Effector memory CD8-positive, alpha-beta T cell (primary cell): ENCODE measurements at places on chromosomes 4 and X.

- no peaks in the 10 kb centered on the region for H3K36me3 ChIP-seq
- H3K27ac ChIP-seq, result no peak overlapping the region
- H3K27me3 ChIP-seq, result no peaks in the 10 kb centered on the region
- DNase-seq, result no peak
- no peak overlapping the region for H3K4me3 ChIP-seq
Observed at GRCh38 chr4:134935320-134935719, 733.7 kb upstream of the PABPC4L start.

DNA sequence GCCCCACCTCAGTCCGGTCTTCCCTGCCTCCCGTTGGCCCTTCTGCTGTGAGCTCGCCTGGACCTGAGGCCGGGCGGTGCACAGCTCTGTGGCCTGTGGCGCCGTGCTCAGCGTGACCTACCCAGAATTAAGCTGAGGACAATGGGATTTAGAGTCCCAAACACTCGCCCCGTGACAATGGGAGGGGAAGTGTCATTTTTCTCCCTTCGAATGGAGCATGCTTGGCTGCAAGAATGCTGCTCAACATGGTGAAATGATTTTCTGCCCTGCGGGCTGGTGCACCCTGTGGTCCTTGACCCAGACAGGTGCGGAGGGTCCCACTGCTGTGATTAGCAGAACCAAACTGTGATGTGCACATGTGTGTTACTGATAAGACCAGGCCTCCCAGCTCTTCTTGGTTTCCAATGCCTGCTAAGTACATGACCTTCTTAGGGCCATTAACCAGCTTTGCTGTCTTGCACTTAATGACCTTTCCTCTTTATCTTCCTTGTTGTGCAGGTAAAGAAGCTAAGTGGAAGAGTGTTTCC is 772 bp downstream of the EOLA1 start:
- H3K4me1 ChIP-seq, result no peaks in the 10 kb centered on the region
- peaks cover 35% of the 10 kb centered on the region for H3K36me3 ChIP-seq
- peak overlapping the region; percentile 93 for H3K4me3 ChIP-seq
- DNase-seq, result no peak
- peak overlapping the region; percentile 97 for H3K27ac ChIP-seq

GRCh38 chr4:80215449-80216052 is 18.2 kb downstream of the PRDM8 start:
- no peak for DNase-seq
- H3K4me3 ChIP-seq, result no peak overlapping the region
- no peaks in the 10 kb centered on the region for H3K36me3 ChIP-seq
- no peaks in the 10 kb centered on the region for H3K4me1 ChIP-seq
- no peak overlapping the region for H3K27ac ChIP-seq

- H3K36me3 ChIP-seq, result no peaks in the 10 kb centered on the region
- H3K27ac ChIP-seq, result no peak overlapping the region
- DNase-seq, result no peak
Observed at GRCh38 chr4:185682236-185682635, 129.8 kb downstream of the SORBS2 start.

- no peaks in the 10 kb centered on the region for H3K27me3 ChIP-seq
- peaks cover 12% of the 10 kb centered on the region for H3K36me3 ChIP-seq
- no peak overlapping the region for H3K27ac ChIP-seq
Observed at GRCh38 chr4:6724421-6725111, 8.6 kb downstream of the BLOC1S4 start.

GRCh38 chr4:155734065-155734464 is 24.8 kb upstream of the GUCY1B1 start:
- H3K36me3 ChIP-seq, result no peaks in the 10 kb centered on the region
- no peaks in the 10 kb centered on the region for H3K27me3 ChIP-seq
- H3K4me1 ChIP-seq, result no peaks in the 10 kb centered on the region
- H3K4me3 ChIP-seq, result no peak overlapping the region

DNA sequence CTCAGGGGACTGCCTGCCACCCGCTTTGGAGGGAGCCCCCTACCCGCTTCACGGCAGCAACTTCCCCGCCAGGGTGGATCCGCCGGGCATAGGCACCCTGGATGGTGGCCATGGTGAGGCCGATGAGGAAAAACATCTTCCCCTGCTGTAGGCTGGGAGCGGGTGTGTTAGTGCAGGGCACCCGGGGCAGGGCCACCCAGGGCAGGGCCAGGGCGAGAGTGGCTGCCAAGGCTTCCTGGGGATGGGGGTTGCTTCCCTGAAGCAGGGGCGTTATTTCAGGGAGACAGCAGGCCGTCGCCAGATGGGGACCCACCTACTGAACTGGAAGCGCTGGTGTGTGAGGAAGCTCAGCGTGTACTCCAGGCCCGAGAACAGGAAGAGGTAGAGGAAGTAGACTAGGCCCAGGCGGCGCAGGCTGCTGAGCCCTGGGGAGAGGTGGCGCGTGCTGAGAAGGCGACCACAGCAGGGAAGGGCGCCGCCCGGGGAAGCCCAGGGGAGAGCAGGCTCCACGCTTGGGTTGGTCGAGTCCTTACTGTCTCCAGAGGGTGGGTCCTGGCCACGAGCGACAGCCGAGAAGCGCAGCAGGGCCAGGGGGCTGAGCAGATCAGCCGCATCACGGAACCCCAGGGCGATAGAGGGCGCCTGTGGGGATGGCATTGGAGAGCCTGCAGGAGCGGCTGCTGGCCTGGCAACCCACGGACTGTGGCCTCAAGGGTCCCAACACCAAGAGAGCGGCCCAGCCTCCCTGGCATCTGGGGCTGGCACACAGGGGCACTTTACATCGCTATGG is 31.5 kb downstream of the NOP14 start:
- no peaks in the 10 kb centered on the region for H3K27me3 ChIP-seq
- H3K4me1 ChIP-seq, result peaks cover 32% of the 10 kb centered on the region
- peak overlapping the region; percentile 91 for H3K27ac ChIP-seq

DNA sequence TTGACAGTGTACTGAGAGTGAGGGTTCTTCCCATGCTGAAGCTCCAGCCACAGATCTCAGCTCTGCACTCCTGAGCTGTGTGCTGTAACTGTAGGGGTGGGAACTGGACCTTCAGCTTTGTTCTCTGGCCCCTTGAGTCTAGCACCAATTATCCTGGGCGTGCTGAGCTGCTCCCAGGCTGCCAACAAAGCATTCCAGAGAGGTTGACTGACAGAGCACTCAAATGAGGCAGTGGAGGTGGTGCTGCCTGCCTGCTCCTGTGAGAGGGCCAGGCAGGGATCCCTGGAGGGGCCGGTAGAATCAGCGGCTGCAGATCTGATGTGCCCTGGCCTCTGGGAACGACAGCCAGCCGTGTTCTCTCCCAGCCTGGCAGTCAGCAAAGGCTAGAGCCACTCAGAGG is 375.7 kb upstream of the AADAT start:
- H3K36me3 ChIP-seq, result no peaks in the 10 kb centered on the region
- no peak for DNase-seq
- H3K27ac ChIP-seq, result no peak overlapping the region

GRCh38 chrX:19907794-19908193 is 20.4 kb upstream of the SH3KBP1 start:
- H3K27ac ChIP-seq, result no peak overlapping the region
- no peak overlapping the region for H3K4me3 ChIP-seq
- no peaks in the 10 kb centered on the region for H3K36me3 ChIP-seq
- H3K4me1 ChIP-seq, result peaks cover 3% of the 10 kb centered on the region
- DNase-seq, result no peak
- no peaks in the 10 kb centered on the region for H3K27me3 ChIP-seq

- no peak overlapping the region for H3K27ac ChIP-seq
- H3K27me3 ChIP-seq, result no peaks in the 10 kb centered on the region
- no peak for DNase-seq
- peaks cover 2% of the 10 kb centered on the region for H3K4me1 ChIP-seq
Observed at GRCh38 chrX:53374222-53374820, 48.1 kb downstream of the SMC1A start.

DNA sequence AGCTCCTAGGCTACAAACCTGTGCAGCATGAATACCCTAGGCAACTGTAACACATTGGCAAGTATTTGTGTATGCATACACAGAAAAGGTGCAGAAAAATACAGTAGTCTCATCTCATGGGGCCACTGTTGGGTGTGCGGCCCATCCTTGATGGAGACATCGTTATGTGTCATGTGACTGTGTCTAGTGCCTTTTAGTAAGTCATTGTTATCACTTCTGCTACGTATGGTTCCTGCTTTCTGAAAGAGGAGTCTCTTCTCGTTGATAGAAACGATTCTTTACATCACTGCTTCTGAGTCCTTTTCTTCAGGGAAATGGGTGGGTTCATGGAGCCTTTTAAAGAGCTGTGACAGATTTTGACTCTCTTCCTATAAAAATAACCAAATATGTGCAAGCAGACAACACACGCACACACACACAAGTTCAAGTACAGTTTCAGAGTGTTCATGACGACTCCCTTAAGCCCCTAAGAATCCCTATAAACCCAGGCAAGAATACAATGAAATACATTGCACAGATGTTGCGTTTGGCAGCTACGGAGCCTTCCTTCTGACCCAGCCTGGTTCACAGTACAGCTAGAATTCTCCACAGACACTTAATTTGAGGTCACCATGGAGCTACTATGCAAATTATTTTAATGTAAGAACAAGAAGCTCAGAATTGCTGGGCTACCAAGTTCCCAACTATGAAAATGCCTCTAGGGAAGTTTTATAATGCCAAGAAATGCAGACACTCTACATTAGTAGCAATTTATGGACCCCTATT is 10.2 kb upstream of the STK32B start:
- no peak for DNase-seq
- no peak overlapping the region for H3K27ac ChIP-seq
- peaks cover 1% of the 10 kb centered on the region for H3K4me1 ChIP-seq
- H3K36me3 ChIP-seq, result no peaks in the 10 kb centered on the region

GRCh38 chr4:53354012-53354722 is 11.7 kb downstream of the SCFD2 start:
- H3K27me3 ChIP-seq, result no peaks in the 10 kb centered on the region
- H3K4me3 ChIP-seq, result no peak overlapping the region

GRCh38 chrX:119389871-119390501 is 9.2 kb upstream of the SLC25A43 start:
- H3K27me3 ChIP-seq, result no peaks in the 10 kb centered on the region
- DNase-seq, result no peak
- H3K27ac ChIP-seq, result no peak overlapping the region
- no peak overlapping the region for H3K4me3 ChIP-seq

DNA sequence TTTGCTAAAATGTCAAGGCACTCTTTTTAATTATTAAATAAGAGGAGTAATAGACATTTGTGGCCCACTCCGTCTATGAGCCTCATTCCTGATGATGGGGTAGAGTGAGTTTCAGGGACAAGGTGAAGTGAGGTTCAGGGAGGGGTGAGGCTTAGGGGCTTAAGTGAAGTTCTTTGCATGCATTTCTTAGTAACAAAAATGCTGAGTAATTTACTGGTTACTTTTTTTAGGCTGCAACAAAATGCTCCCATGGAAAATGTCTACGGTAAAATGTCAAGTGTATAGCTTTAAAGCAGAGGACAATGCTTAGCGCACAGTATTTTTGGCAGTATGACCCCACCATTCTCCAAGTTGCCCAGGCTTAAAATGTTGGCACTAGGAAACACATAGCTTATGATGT is 2.0 kb upstream of the USO1 start:
- H3K27me3 ChIP-seq, result no peaks in the 10 kb centered on the region
- DNase-seq, result no peak
- no peak overlapping the region for H3K27ac ChIP-seq
- H3K4me3 ChIP-seq, result no peak overlapping the region
- peaks cover 22% of the 10 kb centered on the region for H3K36me3 ChIP-seq

GRCh38 chr4:166680796-166681195 is 553.5 kb downstream of the SPOCK3 start:
- H3K4me1 ChIP-seq, result no peaks in the 10 kb centered on the region
- H3K36me3 ChIP-seq, result no peaks in the 10 kb centered on the region
- H3K27ac ChIP-seq, result no peak overlapping the region
- no peaks in the 10 kb centered on the region for H3K27me3 ChIP-seq

- no peaks in the 10 kb centered on the region for H3K27me3 ChIP-seq
- peaks cover 6% of the 10 kb centered on the region for H3K36me3 ChIP-seq
- DNase-seq, result no peak
- H3K4me1 ChIP-seq, result peaks cover 7% of the 10 kb centered on the region
- no peak overlapping the region for H3K27ac ChIP-seq
- no peak overlapping the region for H3K4me3 ChIP-seq
Observed at GRCh38 chr4:7073526-7074390, 5.9 kb upstream of the GRPEL1 start.

DNA sequence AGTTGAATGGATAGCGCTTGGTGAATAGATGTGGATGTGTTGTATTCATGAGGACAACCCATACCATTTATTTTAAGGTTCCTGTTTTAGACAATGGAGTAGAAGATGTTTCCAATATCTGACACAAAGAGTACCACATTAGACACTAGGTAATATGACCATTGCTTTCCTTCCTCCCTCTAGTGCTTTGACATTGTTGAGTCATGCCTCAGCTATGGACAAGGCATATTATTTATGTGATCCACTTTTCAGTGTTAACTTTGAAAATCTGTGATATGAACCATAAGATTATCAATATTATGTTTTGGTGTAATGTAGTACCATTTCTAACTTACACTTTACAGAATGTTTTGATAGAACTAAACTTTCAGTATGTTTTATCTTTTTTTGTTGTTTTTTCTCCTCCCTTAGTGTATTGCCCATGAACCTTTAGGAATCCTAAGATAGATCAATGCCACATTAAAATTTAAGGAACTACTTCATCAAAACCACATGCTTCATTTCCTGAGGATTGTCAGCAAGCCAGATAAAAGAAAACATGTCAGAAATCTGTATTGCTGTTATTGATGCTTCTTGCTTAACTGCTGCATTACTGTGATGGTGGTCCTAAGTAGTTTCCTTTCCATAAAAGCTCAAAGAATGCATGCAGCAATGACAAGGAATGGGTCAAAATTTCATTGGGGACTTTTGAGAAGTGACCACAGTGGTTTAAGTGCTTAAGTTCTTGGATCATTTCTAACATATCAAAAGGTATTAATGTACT is 105.0 kb downstream of the PCDH7 start:
- no peaks in the 10 kb centered on the region for H3K4me1 ChIP-seq
- no peak for DNase-seq
- H3K27ac ChIP-seq, result no peak overlapping the region
- no peaks in the 10 kb centered on the region for H3K27me3 ChIP-seq

GRCh38 chr4:139726615-139727014 is 61.0 kb downstream of the MGST2 start:
- no peaks in the 10 kb centered on the region for H3K36me3 ChIP-seq
- no peak overlapping the region for H3K4me3 ChIP-seq
- H3K27me3 ChIP-seq, result peaks cover 17% of the 10 kb centered on the region
- H3K4me1 ChIP-seq, result no peaks in the 10 kb centered on the region
- H3K27ac ChIP-seq, result no peak overlapping the region

- H3K4me1 ChIP-seq, result no peaks in the 10 kb centered on the region
- H3K27me3 ChIP-seq, result peaks cover 8% of the 10 kb centered on the region
Observed at GRCh38 chr4:52369649-52370048, 289.5 kb downstream of the USP46 start.

GRCh38 chr4:2977211-2978088 is 14.1 kb downstream of the GRK4 start:
- H3K4me1 ChIP-seq, result no peaks in the 10 kb centered on the region
- no peak for DNase-seq
- no peak overlapping the region for H3K4me3 ChIP-seq
- peak overlapping the region; percentile 71 for H3K27ac ChIP-seq

- DNase-seq, result no peak
- no peak overlapping the region for H3K27ac ChIP-seq
- H3K36me3 ChIP-seq, result peaks cover under 1% of the 10 kb centered on the region
- H3K4me1 ChIP-seq, result no peaks in the 10 kb centered on the region
- H3K27me3 ChIP-seq, result peaks cover 30% of the 10 kb centered on the region
Observed at GRCh38 chr4:147518086-147518485, 37.2 kb downstream of the EDNRA start.
